Astrocyte (in vitro differentiated cells and primary cell): ENCODE measurements at places on chromosomes 6 and 20. TPM values are rescaled to one million over a fixed set of nuclear protein-coding genes. Genes with fewer than 3 reads are reported as not detected.

GRCh38 chr6:33071569-33071968, 1.9 kb downstream of the HLA-DPA1 start:
- no peak overlapping the region for H3K4me3 ChIP-seq
- no peak overlapping the region for H3K27ac ChIP-seq
- no peaks in the 10 kb centered on the region for H3K36me3 ChIP-seq
- no peak for DNase-seq

Gene DOK5
- total RNA-seq: 0.82 and 1.2 TPM in 2 replicates

- H3K27ac ChIP-seq: no peak overlapping the region
- no peaks in the 10 kb centered on the region for H3K27me3 ChIP-seq
- peaks cover 15% of the 10 kb centered on the region for H3K4me1 ChIP-seq
- H3K4me3 ChIP-seq: no peak overlapping the region
Measured at GRCh38 chr6:126180585-126180984, 159.3 kb upstream of the CENPW start.

GRCh38 chr6:31547727-31548543, 527 bp downstream of the NFKBIL1 start:
- peaks cover 21% of the 10 kb centered on the region for H3K4me1 ChIP-seq
- H3K27ac ChIP-seq: peak overlapping the region; percentile 78
- DNase-seq: no peak
- peak overlapping the region; percentile 59 for H3K4me3 ChIP-seq
- H3K27me3 ChIP-seq: no peaks in the 10 kb centered on the region

Gene DLK2
- 0.41 and 0.68 TPM in 2 replicates for total RNA-seq
